ENCODE measurements at places on chromosomes 6 and 20. TPM values are rescaled to one million over a fixed set of nuclear protein-coding genes. Genes with fewer than 3 reads are reported as not detected.

Gene GSTA2
- total RNA-seq: 35.8 TPM

GRCh38 chr6:168826726-168827585 is 386.0 kb downstream of the SMOC2 start:
- DNase-seq: no peak

DNA sequence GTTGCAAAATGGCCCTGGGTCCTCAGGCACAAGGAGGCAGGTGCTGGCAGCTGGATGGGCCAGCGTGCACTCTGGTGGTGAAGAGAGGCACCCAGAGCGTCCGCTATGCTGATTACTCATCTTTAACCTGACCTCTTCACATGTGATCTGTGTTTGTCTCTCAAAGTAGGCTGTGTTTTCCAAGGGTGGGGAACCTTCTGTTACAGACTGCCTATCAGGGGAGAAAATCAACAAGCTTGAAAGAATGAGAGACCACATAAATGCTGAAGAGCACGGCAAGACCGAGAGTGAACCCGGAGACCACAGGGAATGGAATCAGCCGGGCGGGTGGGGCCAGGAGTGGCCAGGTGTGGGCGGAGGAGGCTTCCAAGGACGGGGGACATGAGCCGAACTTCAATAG is 16.2 kb downstream of the BNIP5 start:
- no peak for DNase-seq

Gene BPIFB2
- 0.23 TPM for total RNA-seq

Gene FAM209A
- 5.2 TPM for total RNA-seq

Gene ZSWIM1
- total RNA-seq: 8.6 TPM

- no peak for DNase-seq
Observed at GRCh38 chr6:116764961-116765841, at the start of gene FAM162B. Gene FAM162B, minus strand, starts transcription at chr6:116765719. Its CDS starts 143 bp downstream, at chr6:116765576.

Gene CNR1
- 7.3 TPM for total RNA-seq

DNA sequence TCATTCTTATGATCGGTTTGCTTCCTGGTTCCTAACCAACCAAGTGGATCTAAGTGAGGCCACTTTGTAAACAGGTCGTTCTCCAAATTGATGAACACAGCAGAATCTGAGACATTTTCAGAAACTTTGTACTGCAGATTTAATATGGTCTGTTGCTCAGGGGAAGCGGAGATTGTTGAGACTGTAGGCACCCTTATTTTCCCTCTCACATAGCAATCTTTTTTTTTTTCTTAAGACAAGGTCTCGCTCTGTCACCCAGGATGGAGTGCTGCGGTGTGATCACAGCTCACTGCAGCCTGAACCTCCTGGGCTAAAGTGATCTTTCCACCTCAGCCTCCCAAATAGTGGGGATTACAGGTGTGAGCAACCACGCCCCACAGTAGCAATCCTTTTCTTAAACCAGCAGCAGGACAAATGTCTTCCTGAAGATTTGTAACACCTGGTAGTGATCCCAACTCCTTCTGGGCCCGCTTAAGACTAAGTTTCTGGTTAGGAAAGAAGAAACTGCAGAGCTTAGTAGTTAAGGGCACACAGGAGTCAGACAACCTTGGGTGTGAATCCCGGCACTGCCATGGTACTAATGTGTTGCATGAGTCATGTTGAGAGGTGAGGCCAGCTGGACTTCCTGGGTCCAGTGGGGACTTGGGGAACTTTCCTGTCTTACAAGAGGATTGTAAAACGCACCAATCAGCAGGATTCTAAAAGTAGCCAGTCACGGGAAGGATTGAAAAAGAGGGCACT is 48.4 kb upstream of the EZR start:
- no peak for DNase-seq

Gene PRKN
- total RNA-seq: 2.7 TPM

Gene SIRPG
- total RNA-seq: 0.71 TPM

DNA sequence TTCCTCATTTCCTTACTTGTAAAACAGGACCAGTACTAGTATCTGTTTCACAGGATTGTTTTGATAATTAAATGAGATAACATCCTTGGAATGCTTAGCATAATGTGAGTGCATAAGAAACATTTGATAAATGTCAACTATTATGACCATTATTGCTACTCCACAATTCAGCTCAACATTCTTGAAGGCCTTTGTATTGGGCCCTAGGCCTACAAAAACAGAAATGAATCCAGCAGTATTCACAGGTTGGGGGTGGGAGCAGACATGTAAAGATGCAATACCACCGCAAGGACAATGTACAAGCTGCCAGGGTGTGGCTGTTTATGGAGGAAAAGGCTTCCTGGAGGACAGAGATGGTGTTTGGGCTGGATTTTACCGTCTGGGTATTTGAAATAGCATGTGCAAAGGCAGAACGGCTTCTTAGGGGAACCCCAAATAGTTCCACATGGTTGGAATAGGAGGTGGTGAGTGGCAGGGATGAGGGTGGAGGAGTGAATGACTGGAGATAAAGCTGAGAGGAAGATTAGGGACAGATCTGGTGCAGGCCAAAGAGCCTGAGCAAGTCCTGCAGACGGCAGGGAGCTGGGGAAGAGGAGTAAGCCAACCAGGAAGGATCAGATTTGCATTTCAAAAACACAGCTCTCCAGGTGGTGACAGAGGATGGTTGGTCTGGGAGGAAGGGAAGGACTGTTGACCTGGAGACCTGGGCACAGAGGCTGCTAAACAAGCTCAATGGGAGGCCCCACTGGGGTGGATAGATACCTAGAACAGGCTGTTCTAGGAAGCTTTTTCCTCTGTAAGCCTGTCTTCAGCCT is 57.0 kb upstream of the EPB41L1 start:
- DNase-seq: no peak

Gene DNAH8
- total RNA-seq: not detected

DNA sequence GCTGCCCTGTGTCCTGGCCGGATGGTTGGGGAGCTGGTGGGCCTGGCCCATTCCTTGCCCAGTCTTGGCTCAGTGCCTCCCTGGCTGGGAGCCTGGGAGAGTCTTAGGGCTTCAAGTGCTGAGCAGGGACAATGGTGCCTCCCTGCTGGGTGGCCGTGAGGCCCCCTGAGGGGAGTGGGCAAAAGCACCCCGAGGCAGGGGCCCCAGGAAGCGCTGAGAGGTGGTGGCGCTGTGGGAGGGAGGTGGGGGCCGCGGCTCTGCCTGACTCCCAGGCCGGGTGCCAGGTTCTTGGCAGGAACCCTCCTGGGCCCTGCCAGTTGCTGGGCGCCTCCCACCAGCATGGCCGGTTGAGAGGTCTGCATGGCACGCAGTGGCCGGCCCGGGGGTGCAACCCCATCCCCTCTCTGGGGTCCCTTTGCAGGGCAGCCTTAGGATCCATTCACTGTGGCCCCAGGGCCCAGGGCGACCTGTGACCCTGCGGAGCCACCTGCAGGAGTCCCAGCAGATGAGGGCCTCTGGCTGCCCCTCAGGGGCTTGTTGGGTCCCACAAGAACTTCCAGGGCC is 9.2 kb upstream of the RPS21 start:
- DNase-seq: peak; percentile 84

GRCh38 chr6:37507690-37508421 is 8.2 kb upstream of the CCDC167 start:
- DNase-seq: no peak

DNA sequence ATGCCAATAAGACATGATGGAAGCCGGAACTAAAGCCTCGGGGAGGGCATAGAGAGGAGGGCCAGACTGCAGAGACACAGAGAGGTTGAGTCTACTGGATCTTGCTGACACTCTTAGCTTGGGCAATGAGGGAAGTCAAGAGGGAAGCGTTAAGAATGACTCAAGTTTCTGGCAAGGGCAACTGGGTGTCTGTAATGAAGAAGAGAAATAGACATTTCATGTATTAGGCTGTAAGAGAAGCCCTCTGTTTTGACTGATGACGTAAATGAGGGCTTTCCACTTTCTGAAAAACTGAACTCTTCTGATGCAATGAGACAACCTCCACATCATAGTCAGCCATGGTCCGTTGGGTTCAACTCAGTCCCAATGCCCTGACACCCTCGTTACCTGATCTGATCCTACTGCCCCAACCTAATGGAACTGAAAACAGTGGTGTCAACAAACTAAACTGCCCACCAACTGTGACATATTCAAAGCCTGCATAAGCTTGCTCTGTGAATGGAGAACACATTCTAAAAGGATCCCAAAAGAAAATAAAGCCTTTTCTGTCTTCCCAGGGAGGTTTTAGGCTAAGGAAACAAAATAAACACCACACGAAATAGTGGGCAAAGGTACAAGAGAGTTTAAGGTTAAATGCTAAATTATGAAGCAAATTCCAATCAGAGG is 45.8 kb upstream of the PNRC1 start:
- peak; percentile 71 for DNase-seq

Gene OPRL1
- total RNA-seq: 1.7 TPM

Measured in upper lobe of left lung (tissue), 6 donors.